ENCODE measurements at places on chromosomes 16 and 17.
A peak's percentile ranks its signal among the peaks of the same experiment; 100 is the strongest.

DNA sequence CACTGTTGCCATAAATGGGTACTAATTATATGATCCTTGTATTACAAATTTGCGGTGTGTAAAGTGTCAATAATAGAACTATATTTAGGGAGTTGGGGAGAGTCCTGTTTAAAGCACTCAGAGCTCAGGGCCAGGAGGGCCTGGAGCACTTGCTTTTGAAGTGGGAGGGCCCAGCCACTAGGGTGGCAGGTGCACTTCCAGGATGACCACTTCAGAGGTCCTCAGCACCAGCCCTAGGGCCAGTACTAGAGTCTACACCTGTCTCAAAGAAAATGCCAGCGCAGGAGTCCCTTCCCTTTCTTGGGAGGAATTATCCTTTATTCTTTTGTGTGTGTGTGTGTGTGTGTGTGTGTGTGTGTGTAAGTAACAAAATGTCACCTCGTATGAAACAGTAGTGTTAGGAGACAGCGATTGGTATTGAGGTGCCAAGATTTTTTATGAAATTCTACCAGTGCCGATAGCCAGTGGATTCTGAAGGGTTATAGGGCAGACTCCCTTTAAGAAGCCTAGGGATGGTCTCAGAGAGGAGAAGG lies 31.9 kb downstream of the MYO18A start:
- DNase-seq, result peak; percentile 75

GRCh38 chr16:13630374-13630773 lies 289.6 kb upstream of the ERCC4 start:
- no peak for DNase-seq

GRCh38 chr17:7858522-7858810 lies 663 bp downstream of the CYB5D1 start:
- DNase-seq, result peak; percentile 36

DNA sequence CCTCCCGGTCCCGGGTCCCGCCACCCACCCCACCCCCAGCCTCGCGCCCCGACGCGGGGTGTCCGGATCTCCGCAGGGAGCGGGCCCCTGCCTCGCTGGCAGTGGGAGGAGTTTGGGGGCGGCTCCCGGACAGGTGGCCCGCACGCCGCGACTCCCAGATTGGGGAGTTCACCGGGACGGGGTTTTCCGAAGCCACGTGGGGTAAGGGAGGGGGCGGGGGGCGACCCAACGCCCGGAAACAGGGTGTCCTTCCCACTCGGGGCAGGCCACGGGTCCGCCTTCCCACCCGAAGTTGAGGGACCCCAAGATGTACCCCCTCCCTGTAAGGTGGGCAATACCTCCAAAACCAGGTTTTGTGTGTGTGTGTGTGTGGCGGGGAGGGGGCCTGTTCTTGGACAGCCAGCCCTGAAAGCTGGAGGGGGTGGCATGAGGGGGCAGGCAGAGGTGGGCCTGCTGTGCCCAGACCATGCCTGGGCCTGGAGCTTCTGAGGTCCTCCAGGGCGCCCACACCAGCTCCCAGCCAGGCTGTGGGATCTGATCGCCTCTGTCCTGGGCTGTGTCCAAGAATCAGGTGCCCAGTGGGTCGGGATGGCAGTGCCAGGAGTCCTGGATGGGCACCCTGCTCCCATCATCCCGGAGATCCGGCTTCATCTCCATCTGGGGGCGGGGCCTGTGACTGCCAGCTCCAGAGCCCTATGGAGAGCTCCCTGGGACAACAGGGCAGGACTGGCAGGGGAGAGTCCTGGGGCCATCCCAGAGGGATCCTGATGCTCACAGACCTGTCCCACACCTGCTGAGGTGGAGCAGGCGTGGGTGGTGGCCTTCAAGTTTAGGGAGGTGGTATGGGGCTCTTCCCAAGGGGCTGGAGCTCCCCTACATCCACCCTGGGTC lies 767 bp downstream of the SYNGR2 start:
- DNase-seq, result peak; percentile 71

DNA sequence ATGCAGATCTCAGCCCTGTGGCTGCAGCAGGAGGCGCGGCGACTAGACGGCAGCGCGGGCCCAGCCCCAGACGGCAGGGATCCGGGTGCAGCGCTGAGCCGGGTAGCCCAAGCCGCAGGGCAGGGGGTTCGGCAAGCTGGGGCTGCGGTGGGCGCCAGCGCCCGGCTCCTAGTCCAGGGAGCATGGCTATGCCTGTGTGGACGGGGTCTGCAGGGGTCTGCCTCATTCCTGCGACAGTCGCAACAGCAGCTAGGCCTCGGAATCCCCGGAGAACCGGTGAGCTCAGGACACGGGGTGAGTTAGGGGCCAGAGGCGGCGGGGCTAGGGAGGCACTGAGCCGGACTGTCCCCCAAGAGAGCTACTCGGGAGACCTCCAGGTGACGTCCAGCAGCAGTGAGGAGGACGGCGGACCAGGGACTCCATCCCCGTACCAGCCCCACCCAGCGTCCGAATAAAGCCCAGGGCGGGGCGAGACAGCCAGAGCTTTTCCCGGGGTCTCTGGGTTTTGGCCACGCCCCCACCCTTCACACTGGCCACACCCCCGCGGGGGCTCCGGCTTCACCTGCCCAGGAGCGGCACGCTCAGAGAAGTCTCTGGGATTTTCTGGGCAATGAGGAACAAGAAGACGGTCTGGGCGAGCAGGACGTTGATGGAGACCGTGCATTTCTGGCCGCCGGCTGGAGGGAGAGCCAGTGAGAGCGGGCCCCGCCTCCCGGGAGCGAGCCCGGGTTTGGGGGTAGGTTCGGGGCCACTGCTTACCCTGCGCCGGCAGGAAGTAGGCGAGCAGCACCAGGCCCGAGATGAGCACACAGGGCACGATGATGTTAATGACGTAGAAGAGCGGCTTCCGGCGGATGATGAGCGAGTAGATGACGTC lies 1.1 kb downstream of the C17orf107 start:
- no peak for DNase-seq

- DNase-seq, result peak; percentile 85
Measured at GRCh38 chr17:4934173-4934979, 2.3 kb downstream of the GP1BA start.

- DNase-seq, result no peak
Measured at GRCh38 chr17:34009912-34010311, 245.2 kb upstream of the CCL2 start.

GRCh38 chr16:67719778-67720144 lies 645 bp upstream of the GFOD2 start:
- peak; percentile 78 for DNase-seq

DNA sequence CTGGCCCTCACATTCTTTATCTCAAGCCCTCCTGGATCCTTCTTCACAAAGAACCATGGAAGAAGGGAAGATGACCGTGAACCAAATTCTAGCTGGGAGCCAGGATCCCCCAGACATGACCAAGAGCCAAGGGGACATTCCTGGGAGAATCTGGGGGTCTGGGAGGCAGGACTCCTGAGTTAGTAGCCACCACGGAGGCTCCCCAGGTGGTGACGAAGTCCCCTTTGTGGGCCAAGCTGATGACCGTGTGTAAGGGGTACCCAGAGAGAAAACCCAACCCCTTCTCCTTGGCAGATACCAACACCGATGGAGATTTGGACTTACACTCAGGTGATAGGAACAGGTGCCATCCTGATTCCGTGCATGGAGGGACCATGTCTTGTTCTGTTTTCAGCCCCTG lies 6.8 kb upstream of the GFAP start:
- DNase-seq, result no peak

GRCh38 chr16:13909872-13910303 lies 10.1 kb upstream of the ERCC4 start:
- peak; percentile 86 for DNase-seq

DNA sequence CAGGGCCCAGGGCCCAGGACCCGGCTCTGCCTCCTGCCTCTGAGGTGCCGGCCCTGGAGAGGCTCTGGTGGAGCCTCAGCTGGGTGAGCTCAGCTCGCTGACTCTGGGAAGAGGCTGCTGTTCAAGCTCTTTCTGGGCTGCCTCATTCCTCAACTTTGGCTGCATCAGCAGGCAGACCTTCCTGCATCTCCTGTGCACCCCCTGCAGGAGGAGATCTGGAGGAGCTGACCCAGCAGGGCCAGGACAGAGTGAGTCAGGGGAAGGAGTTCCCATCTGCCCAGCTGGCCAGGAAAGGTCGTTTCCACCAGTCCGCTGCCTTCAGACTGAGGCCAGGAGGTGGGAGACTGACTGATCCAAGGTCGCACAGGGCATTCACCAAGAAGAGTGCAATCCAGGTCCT lies 10.7 kb downstream of the CRHR1 start:
- DNase-seq, result no peak

- DNase-seq, result no peak
Measured at GRCh38 chr17:46916211-46916610, 6.7 kb upstream of the GOSR2 start.

DNA sequence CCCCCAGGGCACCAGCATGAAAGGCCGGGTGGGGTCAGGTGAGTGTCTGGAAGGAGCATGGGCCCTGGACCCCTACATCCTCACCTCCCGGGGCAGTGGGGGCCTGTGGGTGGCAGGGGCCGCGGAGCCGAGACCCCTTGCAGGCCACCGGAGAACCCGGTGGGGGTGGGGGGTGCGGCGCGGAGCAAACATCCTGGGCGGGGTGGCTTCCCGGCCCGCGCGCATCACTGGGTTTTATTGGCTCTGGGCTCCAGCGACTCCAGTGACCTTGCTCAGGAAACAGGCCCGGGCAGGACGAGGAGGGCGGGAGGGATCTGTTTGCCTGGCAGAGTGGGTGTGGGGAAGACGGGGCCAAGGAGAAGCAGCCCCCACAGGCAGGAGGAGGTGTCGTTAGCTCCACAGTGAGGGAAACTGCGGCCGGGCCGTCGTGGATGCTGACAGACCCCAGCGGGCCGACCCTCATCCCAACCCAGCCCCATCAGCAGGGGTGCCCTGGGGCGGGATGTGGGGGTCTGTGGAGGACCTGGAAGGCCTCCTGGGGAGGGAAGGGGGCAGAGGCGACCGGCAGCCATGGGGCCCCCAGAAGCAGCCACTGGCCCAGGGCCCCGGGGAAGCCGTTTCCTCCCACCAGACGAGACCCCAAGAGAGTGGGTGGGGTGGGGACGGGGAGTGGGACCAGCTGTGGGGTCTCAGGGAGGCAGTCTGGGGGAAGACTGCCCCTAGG lies 10.6 kb downstream of the SSTR5 start:
- DNase-seq, result no peak

GRCh38 chr17:35584061-35584460 lies 3.1 kb upstream of the AP2B1 start:
- no peak for DNase-seq

DNA sequence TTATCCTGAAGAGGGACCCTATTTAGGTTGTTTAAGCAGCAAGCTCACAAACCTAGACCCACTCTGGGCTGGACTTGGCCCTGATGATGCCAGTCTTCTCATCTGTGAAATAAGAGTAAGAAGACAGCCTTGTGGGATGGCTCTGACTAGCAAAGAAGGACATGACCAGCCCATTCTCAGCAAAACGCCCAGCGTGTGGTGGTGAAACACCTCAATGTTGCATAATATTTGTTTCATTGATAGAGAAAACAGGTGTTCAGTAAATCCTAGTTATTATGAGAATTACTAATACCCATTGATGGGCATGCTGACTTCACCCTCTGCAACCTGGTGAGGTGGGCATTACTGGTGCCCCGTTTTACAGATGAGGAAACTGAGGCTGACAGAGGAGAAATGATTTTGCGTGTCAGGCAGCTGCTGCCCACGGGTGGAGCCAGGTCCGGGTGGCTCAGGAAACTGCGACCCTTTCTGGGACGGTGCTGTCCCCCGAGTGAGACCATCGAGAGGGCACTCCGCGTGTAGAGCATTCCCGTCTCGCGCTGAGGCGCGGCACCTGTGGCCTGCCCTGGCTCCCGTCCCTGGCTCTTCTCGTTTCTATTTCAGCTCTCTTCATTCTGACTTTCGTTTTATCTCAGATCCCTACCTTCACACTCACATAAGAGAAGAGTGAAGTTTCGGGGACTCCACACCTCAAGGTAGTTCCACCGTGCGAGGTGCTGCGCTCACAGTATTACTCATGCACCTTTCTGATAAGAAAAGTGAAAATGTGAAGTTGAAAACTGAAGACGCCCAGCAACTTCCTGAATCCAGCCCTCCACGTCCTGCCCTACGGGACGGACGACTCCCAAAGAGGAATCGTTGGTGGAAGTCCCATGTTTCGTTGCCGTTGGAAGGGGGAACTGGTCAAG lies 48.5 kb downstream of the IRF8 start:
- no peak for DNase-seq

DNA sequence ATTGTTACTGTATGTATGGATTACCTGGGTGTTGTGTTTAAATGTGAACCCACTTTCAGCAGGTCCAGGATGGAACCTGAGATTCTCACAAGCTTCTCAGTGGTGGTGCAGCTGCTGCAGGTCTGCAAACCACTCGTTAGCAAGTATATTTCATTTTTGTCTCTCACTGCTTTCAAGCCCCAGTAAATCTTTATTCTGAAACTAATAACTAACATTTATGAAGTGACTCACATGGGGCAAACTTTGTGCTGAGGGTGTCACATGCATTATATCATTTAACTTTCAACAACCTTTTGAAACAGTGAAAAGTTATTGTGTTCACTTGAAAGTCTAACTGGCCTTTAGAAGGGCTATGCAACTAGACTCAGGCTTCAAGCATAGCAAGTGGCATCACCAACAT lies 98.9 kb upstream of the DYNLRB2 start:
- no peak for DNase-seq

DNA sequence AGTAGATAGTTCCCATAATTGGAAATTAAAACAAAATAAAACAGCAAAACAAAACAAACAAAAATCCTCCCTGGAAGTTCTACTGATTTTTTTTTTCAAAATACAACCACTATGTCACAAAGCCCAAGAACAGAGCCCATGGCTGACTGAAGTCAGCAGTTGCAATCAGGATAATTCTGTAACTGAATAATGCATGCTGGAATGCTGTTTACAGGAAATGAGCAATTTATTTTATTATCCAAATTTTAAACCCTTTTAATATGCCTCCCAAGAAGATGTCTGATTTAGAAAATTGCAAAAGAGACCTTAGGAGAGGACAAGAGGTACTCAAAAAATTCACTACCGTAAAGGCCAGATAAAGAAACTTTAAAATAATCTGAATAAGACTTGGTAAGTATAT lies 578.2 kb downstream of the TOX3 start:
- DNase-seq, result no peak

DNA sequence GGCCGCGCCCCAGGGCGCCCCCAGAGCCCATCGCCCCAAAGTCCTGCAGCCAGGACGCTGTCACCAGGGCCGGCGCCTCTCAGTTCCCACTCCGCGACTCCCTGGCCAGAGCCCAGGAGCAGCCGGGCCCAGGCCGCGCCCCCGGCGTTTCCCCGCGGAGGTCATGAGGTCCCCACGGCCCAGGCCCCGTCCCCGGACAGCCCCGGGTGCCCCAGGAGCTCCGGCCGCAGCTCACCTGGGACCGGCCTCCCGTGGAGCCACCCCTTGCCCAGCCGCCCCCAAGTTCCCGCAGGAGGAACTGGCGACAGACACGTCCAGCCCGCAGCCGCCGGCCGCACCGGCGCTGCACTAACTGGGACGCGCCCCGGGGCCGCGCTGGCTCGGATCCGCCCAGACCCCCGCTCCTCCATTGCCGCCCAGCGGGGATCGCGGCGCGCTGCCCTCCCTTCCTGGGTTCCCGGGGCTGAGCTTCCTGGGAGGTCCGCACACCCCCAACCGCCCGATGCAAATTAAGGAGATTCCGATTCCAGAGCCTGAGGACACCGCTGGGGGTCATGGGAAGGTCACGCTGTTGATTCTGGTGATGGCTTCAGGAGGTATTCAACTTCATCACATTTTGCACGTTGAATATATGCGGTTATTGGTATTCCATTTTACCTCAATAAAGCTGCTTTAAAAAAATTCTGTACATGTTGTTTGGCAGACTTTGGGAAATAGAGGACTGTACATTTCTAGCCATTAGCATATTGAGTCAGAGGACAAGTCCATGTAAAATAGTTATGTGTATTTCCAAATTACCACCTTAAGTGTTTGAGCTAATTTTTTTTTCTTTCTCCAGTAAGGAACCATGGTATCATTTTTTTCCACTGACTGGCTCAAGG lies 9.9 kb downstream of the AHSP start:
- DNase-seq, result no peak

Measured in myocyte (in vitro differentiated cells).